ENCODE measurements at places on chromosomes 16 and 17. TPM values are rescaled to one million over a fixed set of nuclear protein-coding genes. Genes with fewer than 3 reads are reported as not detected.

- DNase-seq, result no peak
- H3K27ac ChIP-seq, result no peak overlapping the region
- no peaks in the 10 kb centered on the region for H3K36me3 ChIP-seq
Observed at GRCh38 chr16:51636920-51637769, 486.1 kb upstream of the SALL1 start.

GRCh38 chr17:57991537-57991936 is 3.5 kb upstream of the VEZF1 start:
- H3K4me1 ChIP-seq, result peaks cover 45% of the 10 kb centered on the region
- no peak overlapping the region for H3K4me3 ChIP-seq
- no peaks in the 10 kb centered on the region for H3K27me3 ChIP-seq

DNA sequence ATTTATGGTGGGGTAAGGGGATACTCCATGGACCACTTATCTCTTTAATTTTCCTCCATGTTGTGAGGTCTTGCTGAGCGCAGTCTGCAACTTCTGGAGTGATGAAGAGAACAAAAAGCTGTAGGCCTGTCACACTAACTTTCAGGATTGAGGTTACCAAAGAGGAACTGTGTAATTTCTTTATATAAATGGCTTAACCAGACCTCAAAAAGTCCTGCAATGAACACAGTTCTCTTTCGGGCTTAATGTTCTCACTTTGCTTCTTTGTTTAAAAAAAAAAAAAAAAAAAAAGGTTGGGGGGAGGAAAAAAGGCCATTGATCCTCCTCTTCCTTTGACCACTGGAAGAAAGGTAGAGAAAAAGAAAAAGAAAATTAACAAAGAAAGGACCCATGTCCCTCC is 86.8 kb upstream of the SOX9 start:
- no peak overlapping the region for H3K4me3 ChIP-seq
- peaks cover 6% of the 10 kb centered on the region for H3K4me1 ChIP-seq
- DNase-seq, result no peak
- H3K27ac ChIP-seq, result no peak overlapping the region
- H3K36me3 ChIP-seq, result no peaks in the 10 kb centered on the region

- no peaks in the 10 kb centered on the region for H3K27me3 ChIP-seq
- peaks cover 45% of the 10 kb centered on the region for H3K4me1 ChIP-seq
- no peak overlapping the region for H3K4me3 ChIP-seq
- H3K27ac ChIP-seq, result no peak overlapping the region
- no peak for DNase-seq
- H3K36me3 ChIP-seq, result no peaks in the 10 kb centered on the region
Observed at GRCh38 chr16:48561960-48562393, 48.0 kb downstream of the N4BP1 start.

GRCh38 chr16:79715061-79715460 is 114.5 kb upstream of the MAF start:
- H3K4me1 ChIP-seq, result no peaks in the 10 kb centered on the region
- no peaks in the 10 kb centered on the region for H3K27me3 ChIP-seq
- no peaks in the 10 kb centered on the region for H3K36me3 ChIP-seq
- no peak for DNase-seq
- no peak overlapping the region for H3K4me3 ChIP-seq

- no peak overlapping the region for H3K4me3 ChIP-seq
- no peak for DNase-seq
- H3K4me1 ChIP-seq, result no peaks in the 10 kb centered on the region
- no peaks in the 10 kb centered on the region for H3K36me3 ChIP-seq
- peaks cover 65% of the 10 kb centered on the region for H3K27me3 ChIP-seq
- no peak overlapping the region for H3K27ac ChIP-seq
Observed at GRCh38 chr16:89034573-89034961, 57.6 kb upstream of the CBFA2T3 start.

- no peaks in the 10 kb centered on the region for H3K36me3 ChIP-seq
- no peak overlapping the region for H3K4me3 ChIP-seq
- peak overlapping the region; percentile 0 for H3K27ac ChIP-seq
- DNase-seq, result no peak
- H3K27me3 ChIP-seq, result no peaks in the 10 kb centered on the region
Observed at GRCh38 chr17:17719199-17719940, 38.1 kb downstream of the RAI1 start.

DNA sequence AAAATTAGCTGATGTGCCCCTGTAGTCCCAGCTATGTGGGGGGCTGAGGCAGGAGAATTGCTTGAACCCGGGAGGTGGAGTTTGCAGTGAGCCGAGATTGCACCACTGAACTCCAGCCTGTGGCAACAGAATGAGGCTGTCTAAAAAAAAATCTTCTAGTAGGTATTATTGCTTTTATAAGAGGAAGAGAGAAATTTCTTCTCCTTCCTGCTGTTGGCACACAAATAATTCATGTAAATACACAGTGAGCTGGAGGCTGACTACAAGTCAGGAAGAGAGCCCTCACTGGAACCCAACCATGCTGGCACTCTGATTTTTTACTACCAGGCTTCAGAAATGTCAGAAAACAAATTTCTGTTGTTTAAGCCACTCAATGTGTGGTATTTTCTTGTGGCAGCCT is 6.7 kb downstream of the PRDM7 start:
- no peak overlapping the region for H3K4me3 ChIP-seq
- no peaks in the 10 kb centered on the region for H3K27me3 ChIP-seq
- H3K27ac ChIP-seq, result no peak overlapping the region
- DNase-seq, result no peak
- H3K36me3 ChIP-seq, result no peaks in the 10 kb centered on the region

- DNase-seq, result no peak
- peaks cover 12% of the 10 kb centered on the region for H3K4me1 ChIP-seq
- H3K27ac ChIP-seq, result no peak overlapping the region
Observed at GRCh38 chr17:1758807-1759206, 3.1 kb upstream of the SERPINF1 start.

DNA sequence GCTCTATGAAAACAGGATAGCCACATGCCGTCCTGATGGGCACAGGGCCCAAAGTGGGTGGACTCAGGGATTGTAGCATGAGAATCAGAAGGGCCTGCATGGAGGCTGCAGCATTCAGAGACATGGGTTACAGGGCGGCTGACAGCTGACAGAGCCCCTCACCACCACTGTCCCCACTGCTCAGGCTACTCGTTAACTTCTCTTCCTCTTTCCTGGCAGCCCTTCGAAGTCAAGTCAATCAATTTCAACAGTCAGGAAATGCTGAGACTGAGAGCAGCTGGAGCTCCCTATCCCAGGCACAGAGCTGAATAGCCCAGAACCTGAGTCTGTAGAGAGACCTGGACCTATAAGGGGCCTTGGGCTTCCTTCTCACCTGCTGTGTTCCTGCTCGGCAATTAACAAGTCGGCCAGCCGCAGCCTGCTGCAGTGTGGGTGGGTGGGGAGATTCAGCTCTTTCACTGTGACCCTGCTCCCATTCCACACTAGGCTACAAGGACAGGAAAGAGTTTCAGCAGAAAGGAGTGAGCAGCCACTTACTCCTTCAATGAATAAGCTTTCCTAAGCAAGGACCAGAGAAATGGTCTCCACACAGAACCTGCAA is 76.9 kb downstream of the TEX14 start:
- no peaks in the 10 kb centered on the region for H3K27me3 ChIP-seq
- DNase-seq, result no peak
- no peak overlapping the region for H3K27ac ChIP-seq
- H3K4me3 ChIP-seq, result no peak overlapping the region
- H3K4me1 ChIP-seq, result no peaks in the 10 kb centered on the region

GRCh38 chr17:81315129-81315884 is 20.2 kb upstream of the SLC38A10 start:
- H3K27ac ChIP-seq, result no peak overlapping the region
- no peaks in the 10 kb centered on the region for H3K27me3 ChIP-seq
- DNase-seq, result no peak
- peaks cover 1% of the 10 kb centered on the region for H3K4me1 ChIP-seq

GRCh38 chr16:76193906-76194615 is 83.1 kb upstream of the CNTNAP4 start:
- peak overlapping the region; percentile 48 for H3K27ac ChIP-seq
- no peak overlapping the region for H3K4me3 ChIP-seq
- H3K36me3 ChIP-seq, result no peaks in the 10 kb centered on the region
- DNase-seq, result no peak
- no peaks in the 10 kb centered on the region for H3K27me3 ChIP-seq

- H3K4me3 ChIP-seq, result peak overlapping the region; percentile 90
- H3K27me3 ChIP-seq, result no peaks in the 10 kb centered on the region
- DNase-seq, result no peak
- peaks cover 8% of the 10 kb centered on the region for H3K36me3 ChIP-seq
- H3K27ac ChIP-seq, result peak overlapping the region; percentile 92
- H3K4me1 ChIP-seq, result peaks cover 39% of the 10 kb centered on the region
Observed at GRCh38 chr17:3636908-3637373, 381 bp downstream of the CTNS start.

NPIPA7 gene
- total RNA-seq, result 4.3 TPM

BEAN1 gene
- total RNA-seq, result not detected

HASPIN gene
- 0.23 TPM for total RNA-seq
